SJCRH30 (cell line): ENCODE measurements at places on chromosomes 1 and 21. TPM values are rescaled to one million over a fixed set of nuclear protein-coding genes. Genes with fewer than 3 reads are reported as not detected.

- no peak for DNase-seq
Observed at GRCh38 chr1:219459351-219460080, 153.4 kb downstream of the ZC3H11B start.

GRCh38 chr1:109252893-109253802 lies 3.8 kb downstream of the CELSR2 start:
- DNase-seq = no peak

- DNase-seq = no peak
Observed at GRCh38 chr21:37558676-37559211, 192.2 kb downstream of the DYRK1A start.

DNA sequence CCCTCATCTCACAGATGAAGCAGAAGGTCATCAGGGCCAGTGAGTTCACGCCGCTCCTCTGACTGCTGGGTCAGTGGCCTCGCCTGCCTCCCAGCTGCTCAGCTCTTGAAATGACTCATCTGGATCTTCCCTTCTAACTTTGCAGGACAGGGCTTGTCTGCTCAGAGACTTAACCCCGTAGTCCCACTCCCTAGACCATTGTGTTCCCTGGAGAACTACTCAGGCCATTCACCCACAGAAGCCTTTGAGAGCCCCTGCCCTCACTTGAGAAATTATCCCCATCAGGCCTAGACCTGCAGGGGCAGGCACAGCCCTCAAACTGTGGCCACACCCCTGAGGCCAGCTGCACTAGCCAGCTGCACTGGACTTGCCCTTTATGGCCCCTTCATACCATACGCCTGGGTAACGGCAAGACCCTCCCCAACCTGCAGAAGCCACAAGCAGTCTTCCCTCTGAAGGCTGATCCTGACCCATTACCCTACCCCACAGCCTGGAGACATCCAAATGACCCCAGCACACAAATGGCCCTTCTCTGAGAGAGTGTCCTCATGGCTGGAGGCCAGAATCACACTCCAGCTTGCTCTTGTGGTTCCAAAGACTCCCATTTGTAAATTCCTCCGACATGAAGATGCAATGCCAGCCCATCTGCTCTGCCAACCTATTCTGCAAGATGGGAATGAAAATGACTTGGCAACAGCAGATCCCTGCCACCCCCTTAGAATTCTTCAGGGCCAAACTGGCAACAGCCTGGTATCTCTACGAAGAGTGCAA lies 33.2 kb downstream of the RCSD1 start:
- peak; percentile 74 for DNase-seq

- DNase-seq = no peak
Observed at GRCh38 chr1:79264285-79264684, 257.8 kb upstream of the ADGRL4 start.

GRCh38 chr1:222530852-222531251 lies 17.1 kb downstream of the HHIPL2 start:
- no peak for DNase-seq

DNA sequence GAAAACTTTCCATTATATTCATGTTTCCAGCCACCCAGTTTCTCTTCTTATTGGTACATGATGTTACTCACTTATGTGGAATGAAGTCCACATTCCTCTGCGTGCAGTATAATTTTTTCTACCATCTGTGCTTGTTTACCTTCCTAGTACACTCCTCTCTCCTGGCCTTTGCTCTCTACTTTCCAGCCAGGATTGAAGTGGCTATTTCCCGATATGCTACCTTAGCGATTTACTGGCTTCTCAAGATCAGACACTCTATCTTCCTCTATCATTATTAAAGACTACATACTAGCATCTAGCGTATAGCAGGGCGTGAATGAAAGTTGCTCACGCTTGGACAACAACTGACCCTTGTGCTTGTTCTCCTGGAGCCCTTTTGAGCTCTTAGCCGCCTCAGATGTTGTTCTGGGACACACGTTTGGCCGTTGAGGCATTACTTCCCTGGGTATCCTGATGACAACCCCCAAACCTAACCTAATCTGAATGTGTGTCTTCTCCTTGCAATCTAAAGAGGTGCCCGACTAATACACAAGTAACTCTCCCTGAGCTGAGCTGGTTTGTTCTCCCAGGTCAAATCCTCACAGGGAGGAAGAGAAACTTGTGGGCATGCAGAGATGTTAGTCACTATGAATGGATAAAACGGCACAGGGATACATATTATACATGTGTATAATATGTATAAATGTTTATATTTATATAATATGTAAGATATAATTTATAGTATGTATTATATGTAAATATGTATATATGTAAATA lies 13.4 kb upstream of the MTARC2 start:
- DNase-seq = no peak

GRCh38 chr1:25360596-25361581 lies 22.8 kb downstream of the TMEM50A start:
- no peak for DNase-seq

DNA sequence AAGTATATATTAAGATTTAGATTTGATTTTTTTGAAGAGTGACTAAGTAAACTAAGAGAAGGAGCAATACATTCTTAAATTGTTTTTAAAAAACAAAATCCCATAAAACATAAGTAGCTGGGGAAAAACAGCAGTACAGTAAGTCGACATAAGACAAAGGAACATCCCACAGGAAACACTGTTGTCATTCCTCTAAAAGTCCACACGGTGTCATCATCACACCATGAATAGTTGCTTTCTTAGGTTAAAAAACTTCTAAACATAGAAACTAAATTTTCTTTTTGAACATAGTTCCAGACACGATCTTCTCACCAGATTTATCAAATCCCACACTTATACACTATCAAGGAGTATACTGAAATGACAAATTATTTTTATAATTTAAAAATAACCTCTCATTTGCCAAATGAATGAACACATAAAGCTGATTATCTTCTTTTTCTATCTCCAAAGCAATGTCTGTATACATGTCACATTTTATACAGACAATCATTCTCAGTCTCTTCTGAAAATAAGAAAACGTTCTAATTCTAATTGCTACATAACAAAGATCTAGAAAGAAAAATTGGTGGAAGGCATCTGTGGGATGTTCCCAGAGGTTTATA lies 15.8 kb downstream of the ODF2L start:
- peak; percentile 76 for DNase-seq

DNA sequence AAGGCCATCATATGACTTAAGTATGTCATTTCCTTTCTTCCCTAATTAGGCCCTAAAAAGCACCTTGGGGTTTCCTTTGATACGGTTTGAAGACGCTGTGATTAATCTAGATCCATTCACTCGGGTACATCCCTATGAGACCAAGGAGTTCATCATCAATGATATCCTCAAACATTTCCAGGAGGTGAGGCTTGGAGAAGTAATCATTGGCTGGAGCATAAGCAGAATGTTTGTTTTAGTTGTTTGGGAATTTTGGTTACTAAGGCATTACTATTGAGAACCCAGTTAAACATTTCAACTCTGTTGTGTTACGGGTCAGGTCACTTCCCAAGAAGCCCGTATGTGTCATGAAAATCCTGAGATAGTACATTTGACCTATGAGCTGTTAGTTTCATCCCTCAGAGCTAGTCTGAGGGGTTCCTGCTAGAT lies 185.2 kb downstream of the VPS13D start:
- no peak for DNase-seq

DNA sequence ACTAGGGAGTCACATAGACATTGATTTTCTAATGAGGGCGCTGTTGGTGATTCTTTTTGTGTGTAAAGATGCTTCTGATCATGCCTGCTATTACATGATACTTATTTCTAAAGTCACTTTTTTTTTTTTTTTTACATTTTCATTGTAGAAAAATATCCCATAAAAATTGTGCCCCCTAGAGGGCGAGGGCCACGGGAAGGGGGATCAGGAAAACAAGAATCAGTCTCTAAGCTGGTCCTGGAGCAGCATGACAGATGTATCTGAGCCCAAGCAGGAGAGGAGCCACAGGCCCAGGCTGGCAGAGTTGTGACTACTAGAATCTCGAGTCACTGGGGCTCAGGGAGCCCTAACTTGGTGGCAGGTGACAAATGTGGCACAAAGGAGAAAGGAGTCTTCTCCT lies 28.1 kb downstream of the ZSCAN20 start:
- no peak for DNase-seq

Gene AGMAT
- total RNA-seq = not detected in 2 replicates

Gene RPAP2
- total RNA-seq = 23.9 and 26.4 TPM in 2 replicates

Gene NEK7
- 24.9 and 28.4 TPM in 2 replicates for total RNA-seq

Gene NBPF1
- total RNA-seq = 63.4 and 65.6 TPM in 2 replicates

Gene TSPAN1
- total RNA-seq = not detected in 2 replicates

Gene MCOLN2
- total RNA-seq = 1.6 and 2.4 TPM in 2 replicates
